ENCODE measurements at places on chromosomes 16 and 17. TPM values are rescaled to one million over a fixed set of nuclear protein-coding genes. Genes with fewer than 3 reads are reported as not detected.
A peak's percentile ranks its signal among the peaks of the same experiment; 100 is the strongest.

CES5A gene
- total RNA-seq = not detected

GFAP gene
- not detected for total RNA-seq

DRC7 gene
- total RNA-seq = not detected

FUS gene
- total RNA-seq = 441 TPM

CCL8 gene
- not detected for total RNA-seq

LITAF gene
- total RNA-seq = 85.2 TPM

KREMEN2 gene
- 10.8 TPM for total RNA-seq

CLEC19A gene
- total RNA-seq = not detected

TBC1D3D gene
- total RNA-seq = not detected

CHD9NB gene
- 0.64 TPM for total RNA-seq

DHRS7C gene
- not detected for total RNA-seq

CLDN7 gene
- 43.1 TPM for total RNA-seq

DNA sequence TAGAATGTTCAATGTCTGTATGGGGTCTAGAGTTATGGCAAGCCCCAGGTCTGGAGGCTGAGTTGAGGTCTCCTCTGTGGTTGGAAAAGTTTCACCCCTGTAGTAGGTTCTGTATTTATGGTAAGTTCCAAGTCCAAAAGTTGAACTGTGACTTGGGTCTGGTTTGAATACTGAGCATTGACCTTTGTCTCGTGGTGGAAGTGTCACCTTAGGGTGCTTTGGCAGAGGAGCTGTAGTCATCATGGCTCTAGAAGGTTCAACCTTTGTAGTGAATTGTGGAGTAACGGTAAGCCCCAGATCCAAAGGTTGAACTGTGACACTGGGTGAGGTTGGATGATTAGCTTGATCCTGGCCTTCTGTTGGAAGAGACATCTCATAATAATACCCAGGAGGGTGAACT, 17.6 kb downstream of the RDM1 start:
- DNase-seq = no peak
- H3K27ac ChIP-seq = no peak overlapping the region
- no peaks in the 10 kb centered on the region for H3K36me3 ChIP-seq
- H3K4me3 ChIP-seq = no peak overlapping the region
- H3K27me3 ChIP-seq = no peaks in the 10 kb centered on the region
- no peaks in the 10 kb centered on the region for H3K4me1 ChIP-seq

DNA sequence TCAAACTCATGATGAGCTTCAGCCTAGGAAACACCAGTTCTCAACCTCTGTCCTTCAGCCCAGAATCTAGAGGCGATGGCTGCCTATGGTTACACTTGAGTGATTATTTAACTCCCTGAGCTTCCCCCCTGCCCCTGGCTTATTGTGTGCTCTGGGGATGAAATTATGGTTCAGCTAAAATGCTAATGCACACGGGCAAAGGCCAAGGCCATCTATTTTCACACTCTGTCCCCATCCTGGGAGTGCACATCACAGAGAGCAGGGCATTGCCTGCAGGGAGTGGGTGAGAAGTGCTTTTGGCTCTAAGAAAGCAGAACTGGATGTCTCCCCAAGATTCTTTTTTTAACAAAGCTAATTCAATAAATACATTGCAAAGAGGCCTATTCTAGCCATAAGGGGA, 21.6 kb upstream of the CACNG5 start:
- no peaks in the 10 kb centered on the region for H3K36me3 ChIP-seq
- no peaks in the 10 kb centered on the region for H3K27me3 ChIP-seq
- H3K4me3 ChIP-seq = no peak overlapping the region

- H3K4me1 ChIP-seq = no peaks in the 10 kb centered on the region
- no peak overlapping the region for H3K27ac ChIP-seq
- DNase-seq = no peak
- no peaks in the 10 kb centered on the region for H3K36me3 ChIP-seq
- no peaks in the 10 kb centered on the region for H3K27me3 ChIP-seq
These were observed 43.8 kb downstream of the DNAJA2 start for GRCh38 chr16:46929378-46930332.

GRCh38 chr17:38750312-38751121, 2.0 kb upstream of the PSMB3 start:
- peak overlapping the region; percentile 90 for H3K4me3 ChIP-seq
- peak overlapping the region; percentile 96 for H3K27ac ChIP-seq
- H3K36me3 ChIP-seq = peaks cover 2% of the 10 kb centered on the region
- peaks cover 10% of the 10 kb centered on the region for H3K4me1 ChIP-seq

DNA sequence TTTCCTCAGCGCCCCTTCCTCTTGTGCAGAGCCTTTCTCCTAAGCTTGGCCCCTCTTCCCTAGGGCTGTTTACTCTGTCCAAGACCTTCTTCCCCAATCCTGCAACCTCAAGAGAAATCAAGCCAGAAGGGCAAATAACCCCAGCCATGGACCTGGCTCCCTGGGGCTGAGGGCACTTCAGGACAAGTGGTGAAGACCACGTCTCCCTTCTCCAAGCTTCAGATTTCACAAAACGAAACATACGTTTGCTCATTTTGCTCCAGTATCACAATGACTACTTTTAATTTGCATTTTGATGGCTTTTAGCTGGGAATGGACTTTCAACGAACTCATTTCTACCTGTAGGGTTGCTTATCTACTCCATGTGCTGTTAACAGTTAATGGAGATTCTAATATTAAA, 139.8 kb upstream of the CACNG5 start:
- no peaks in the 10 kb centered on the region for H3K36me3 ChIP-seq
- no peaks in the 10 kb centered on the region for H3K27me3 ChIP-seq
- H3K4me1 ChIP-seq = peaks cover 24% of the 10 kb centered on the region
- DNase-seq = no peak

- no peaks in the 10 kb centered on the region for H3K27me3 ChIP-seq
- H3K36me3 ChIP-seq = no peaks in the 10 kb centered on the region
- H3K27ac ChIP-seq = no peak overlapping the region
These were observed 56.9 kb upstream of the ALDH3A1 start for GRCh38 chr17:19805006-19805405.

DNA sequence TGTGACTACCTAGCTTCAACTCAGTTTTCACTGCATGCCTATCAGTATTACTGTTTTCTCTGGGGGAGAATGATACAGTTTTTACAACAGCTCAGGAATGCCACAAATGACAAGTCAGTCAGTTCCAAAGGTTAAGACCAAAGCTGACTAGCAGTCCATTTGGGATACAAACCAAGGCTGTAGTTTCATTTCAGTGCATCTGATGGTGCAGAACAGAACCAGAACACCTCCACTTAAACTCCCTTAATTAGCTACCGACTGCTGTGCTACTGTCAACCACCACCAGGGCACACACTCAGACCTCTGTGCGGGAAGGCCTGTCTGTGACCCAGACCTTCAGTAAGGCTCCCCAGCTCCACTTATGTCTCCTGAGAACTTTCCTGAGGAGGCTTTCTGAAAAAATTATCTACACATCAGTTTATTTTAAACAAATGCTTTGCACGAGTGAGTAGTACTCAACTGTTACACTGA, 20.4 kb downstream of the NFE2L1 start:
- no peak for DNase-seq
- H3K4me1 ChIP-seq = no peaks in the 10 kb centered on the region
- H3K36me3 ChIP-seq = no peaks in the 10 kb centered on the region

- no peaks in the 10 kb centered on the region for H3K27me3 ChIP-seq
- no peak for DNase-seq
- no peak overlapping the region for H3K4me3 ChIP-seq
These were observed 21.6 kb downstream of the C17orf58 start for GRCh38 chr17:67974598-67975066.

DNA sequence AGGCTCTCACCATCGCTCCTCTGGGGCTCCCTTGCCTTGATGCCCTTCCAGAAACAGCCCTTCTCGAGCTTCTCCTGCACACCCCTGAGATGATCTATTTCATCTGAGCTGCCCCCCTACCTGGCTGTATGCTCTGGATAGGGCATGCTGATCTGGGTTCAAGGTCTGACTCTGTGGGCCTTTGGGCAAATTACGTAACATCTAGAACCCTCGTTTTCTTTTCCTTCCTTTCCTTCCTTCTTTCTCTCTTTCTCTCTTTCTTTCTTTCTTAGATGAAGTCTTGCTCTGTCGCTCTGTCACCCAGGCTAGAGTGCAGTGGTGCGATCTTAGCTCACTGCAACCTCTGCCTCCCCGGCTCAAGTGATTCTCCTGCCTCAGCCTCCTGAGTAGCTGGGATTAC, 20.3 kb downstream of the TNS4 start:
- no peak overlapping the region for H3K27ac ChIP-seq
- H3K27me3 ChIP-seq = no peaks in the 10 kb centered on the region
- H3K36me3 ChIP-seq = no peaks in the 10 kb centered on the region
- no peaks in the 10 kb centered on the region for H3K4me1 ChIP-seq

GRCh38 chr17:33481652-33482051, 188.6 kb upstream of the ASIC2 start:
- H3K4me3 ChIP-seq = no peak overlapping the region
- peaks cover 2% of the 10 kb centered on the region for H3K27me3 ChIP-seq
- H3K36me3 ChIP-seq = no peaks in the 10 kb centered on the region
- no peak for DNase-seq

- no peak for DNase-seq
- peaks cover 2% of the 10 kb centered on the region for H3K27me3 ChIP-seq
- no peak overlapping the region for H3K4me3 ChIP-seq
- no peaks in the 10 kb centered on the region for H3K36me3 ChIP-seq
These were observed 27.1 kb upstream of the MGAT5B start for GRCh38 chr17:76840884-76841775.

- no peak for DNase-seq
- H3K4me1 ChIP-seq = no peaks in the 10 kb centered on the region
- H3K27me3 ChIP-seq = no peaks in the 10 kb centered on the region
- H3K4me3 ChIP-seq = no peak overlapping the region
These were observed 78.3 kb downstream of the CBLN1 start for GRCh38 chr16:49203361-49203760.

- H3K27me3 ChIP-seq = no peaks in the 10 kb centered on the region
- peaks cover 19% of the 10 kb centered on the region for H3K4me1 ChIP-seq
- no peaks in the 10 kb centered on the region for H3K36me3 ChIP-seq
- DNase-seq = peak; percentile 30
- peak overlapping the region; percentile 72 for H3K27ac ChIP-seq
These were observed 3.0 kb upstream of the DLX3 start for GRCh38 chr17:49997773-49998703.

DNA sequence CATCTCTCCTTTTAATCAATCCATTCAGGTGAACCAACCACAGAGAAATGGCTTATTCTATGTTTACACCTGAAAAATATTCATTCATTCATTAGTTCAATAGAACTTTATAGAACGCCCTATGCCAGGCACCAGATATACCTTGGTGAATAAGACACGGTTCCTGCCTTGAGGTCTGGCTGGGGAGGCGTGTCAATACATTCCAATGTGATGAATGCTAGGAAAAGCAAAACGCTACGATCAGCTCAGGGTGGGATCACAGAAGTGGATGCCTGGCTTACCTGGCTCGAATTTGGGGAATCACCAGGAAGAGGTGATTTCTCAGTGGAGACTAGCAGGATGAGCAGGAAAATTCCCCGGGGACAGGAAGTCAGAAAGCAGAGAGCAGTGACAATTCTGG, 17.5 kb upstream of the WFIKKN2 start:
- H3K4me1 ChIP-seq = no peaks in the 10 kb centered on the region

DNA sequence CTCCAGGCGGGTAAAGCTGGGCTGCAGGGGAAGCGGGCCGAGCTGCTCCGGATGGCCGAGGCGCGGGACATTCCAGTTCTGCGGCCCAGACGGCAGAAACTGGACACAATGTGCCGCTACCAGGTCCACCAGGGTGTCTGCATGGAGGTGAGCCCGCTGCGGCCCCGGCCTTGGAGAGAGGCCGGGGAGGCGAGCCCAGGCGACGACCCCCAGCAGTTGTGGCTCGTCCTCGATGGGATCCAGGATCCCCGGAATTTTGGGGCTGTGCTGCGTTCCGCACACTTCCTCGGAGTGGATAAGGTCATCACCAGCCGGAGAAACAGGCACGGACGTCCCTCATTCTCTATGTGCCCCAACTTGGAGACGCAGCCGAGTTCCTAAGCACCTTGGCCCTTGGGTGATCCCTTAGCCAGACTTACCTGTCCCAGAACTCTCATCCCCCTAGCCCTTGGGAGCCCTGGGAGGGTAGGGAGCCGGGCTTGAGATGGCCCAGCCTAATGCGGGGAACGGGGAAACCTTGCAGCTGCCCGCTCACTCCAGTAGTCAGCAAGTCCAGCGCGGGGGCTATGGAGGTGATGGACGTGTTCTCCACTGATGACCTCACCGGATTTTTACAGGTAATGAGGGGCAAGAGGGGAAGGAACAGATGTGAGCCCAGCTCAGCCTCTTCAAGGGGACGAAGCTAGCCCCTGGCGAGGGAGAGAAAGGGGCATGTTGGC, 806 bp downstream of the MRM1 start:
- DNase-seq = no peak
- H3K36me3 ChIP-seq = peaks cover 4% of the 10 kb centered on the region
- H3K4me1 ChIP-seq = peaks cover 7% of the 10 kb centered on the region
- H3K27me3 ChIP-seq = no peaks in the 10 kb centered on the region
- peak overlapping the region; percentile 86 for H3K27ac ChIP-seq
- peak overlapping the region; percentile 74 for H3K4me3 ChIP-seq

GRCh38 chr17:31561469-31562375, 170.2 kb downstream of the RAB11FIP4 start:
- no peaks in the 10 kb centered on the region for H3K36me3 ChIP-seq
- no peaks in the 10 kb centered on the region for H3K27me3 ChIP-seq
- no peak for DNase-seq
- H3K27ac ChIP-seq = peak overlapping the region; percentile 83
- peaks cover 51% of the 10 kb centered on the region for H3K4me1 ChIP-seq

- no peak overlapping the region for H3K4me3 ChIP-seq
- DNase-seq = no peak
- H3K27ac ChIP-seq = no peak overlapping the region
- H3K4me1 ChIP-seq = no peaks in the 10 kb centered on the region
These were observed 16.6 kb upstream of the CCL8 start for GRCh38 chr17:34302636-34303035.

GRCh38 chr16:20811889-20812439, 5.6 kb downstream of the REXO5 start:
- H3K36me3 ChIP-seq = peaks cover 8% of the 10 kb centered on the region
- H3K27ac ChIP-seq = no peak overlapping the region
- DNase-seq = no peak
- H3K4me3 ChIP-seq = no peak overlapping the region
- no peaks in the 10 kb centered on the region for H3K27me3 ChIP-seq

DNA sequence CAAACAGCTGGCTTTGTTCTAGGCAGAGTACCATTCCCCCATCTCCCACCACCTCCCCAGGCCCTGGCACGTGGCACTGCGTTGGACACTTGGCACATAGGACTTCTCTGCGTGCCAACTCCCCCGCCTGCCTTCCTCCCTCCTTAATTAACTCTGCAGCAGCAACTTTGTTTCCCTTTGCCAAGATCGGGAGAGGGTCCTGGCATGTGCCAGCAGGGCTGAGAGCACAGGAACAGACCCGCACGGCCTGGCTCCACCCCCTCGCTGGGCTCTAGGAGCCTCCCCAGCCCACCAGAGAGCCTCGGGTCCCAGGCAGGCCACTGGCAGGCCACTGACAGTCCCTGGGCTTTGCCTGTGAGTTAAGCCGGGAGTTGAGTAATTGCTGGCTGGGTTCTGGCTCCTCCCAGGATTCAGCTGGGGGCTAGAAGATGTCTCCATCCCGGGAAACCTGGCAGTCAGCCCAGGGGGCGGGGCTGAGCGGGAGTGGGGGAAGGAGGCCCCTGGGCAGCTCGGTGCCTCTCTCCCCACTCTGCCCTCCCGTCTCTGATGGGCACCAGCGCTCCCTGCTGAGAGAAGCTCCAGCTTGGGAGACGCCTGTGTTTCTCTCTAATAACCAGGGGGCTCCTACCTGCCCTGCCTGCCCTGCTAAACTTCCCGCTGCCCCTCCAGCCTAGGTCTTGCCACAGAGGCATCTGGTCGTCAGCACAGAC, 224.0 kb upstream of the TNRC6C start:
- no peak for DNase-seq
- no peaks in the 10 kb centered on the region for H3K36me3 ChIP-seq
- H3K4me1 ChIP-seq = peaks cover 10% of the 10 kb centered on the region
- H3K27me3 ChIP-seq = peaks cover 14% of the 10 kb centered on the region
- H3K27ac ChIP-seq = no peak overlapping the region

Measured in Panc1 (cell line).